ENCODE measurements at places on chromosomes 11 and 22.
A peak's percentile ranks its signal among the peaks of the same experiment; 100 is the strongest.

GRCh38 chr22:38601221-38601764, 31.3 kb upstream of the DMC1 start:
- no peak for DNase-seq

DNA sequence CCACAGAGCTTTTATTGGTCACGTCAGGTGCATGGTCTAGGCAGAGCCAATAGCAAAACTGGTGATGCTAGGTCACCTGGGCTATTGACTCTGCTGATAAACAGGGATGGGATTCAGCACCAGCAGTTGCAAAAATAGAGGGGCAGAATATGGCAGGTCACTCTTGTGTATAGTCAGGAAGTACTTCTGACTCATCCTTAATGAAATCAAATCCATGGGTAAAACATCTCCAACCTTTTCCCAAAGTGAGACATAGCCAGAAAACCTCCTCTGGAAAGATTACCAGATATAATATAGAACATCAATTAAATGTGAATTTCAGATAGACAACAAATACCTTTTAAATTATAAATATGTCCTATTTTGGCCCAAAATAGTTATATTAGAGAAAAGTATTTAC, 383.2 kb downstream of the METTL15 start:
- DNase-seq: no peak

GRCh38 chr11:34250211-34250610, 107.6 kb downstream of the ABTB2 start:
- DNase-seq: no peak

GRCh38 chr11:10623797-10624761, 55.6 kb upstream of the LYVE1 start:
- DNase-seq: peak; percentile 92

DNA sequence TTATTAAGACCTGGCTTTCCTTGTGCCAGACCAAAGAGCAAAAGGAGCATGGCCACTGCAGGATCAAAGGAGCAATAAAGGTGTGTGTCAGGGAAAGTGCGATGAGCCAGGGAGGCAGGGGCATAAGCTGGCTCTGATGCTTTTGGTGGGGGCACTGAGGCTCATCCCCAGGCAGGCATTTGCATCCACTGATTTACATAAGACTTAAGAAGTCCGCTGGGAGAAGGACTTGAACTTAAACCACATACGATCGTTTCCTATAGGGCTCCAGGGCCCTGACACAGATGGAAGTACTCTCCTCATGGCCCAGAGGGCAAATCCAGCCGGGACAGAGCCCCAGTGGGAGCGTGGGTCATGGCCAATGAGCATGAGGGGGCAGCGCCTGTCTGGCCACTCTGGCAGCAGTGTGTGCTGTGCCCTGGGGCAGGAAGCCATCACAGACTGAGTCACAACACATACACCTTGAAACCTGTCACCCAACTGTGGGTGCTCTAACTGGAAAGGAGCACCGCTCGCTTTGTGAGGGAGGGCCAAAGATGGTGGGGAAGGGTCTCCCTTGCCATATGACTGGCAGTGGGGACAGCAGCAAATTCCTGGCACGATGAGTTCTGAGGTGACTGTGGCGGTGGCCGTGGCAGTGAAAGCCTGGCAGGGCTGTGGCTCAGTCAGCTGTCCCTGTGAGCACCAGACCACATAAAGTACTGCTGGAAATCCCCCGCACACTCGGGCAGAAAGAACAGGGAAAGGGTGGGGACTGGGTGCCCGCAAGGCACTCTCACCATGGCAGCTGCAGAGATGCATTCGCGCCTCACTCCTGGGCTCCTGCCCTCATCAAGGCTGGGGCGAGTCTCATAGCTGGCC, 79.4 kb upstream of the LMO1 start:
- no peak for DNase-seq

- no peak for DNase-seq
These were observed 296.8 kb downstream of the RAB38 start for GRCh38 chr11:87878373-87878825.

DNA sequence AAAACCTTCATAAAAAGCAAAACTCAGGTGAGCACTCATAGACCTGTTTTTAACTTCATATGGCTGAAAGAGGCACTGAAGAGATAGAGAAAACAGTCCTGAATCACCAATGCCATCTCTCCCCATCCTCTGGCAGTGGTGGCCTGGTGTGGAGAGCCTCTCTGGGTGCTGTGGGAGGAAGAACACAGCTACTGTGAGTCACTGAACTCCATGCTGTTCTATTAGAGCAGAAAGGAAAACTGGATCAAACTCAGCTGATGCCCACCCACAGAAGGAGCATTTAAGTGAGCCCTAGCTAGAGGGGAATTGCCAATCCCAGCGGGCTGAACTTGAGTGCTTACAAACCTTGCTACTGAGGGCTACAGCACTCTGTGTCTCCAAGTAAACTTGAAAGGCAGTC, 115.3 kb upstream of the SESN3 start:
- no peak for DNase-seq

GRCh38 chr11:120805960-120806555, 217.8 kb upstream of the TBCEL start:
- peak; percentile 20 for DNase-seq

- no peak for DNase-seq
These were observed 23.1 kb downstream of the CSF2RB start for GRCh38 chr22:36936362-36937116.

- no peak for DNase-seq
These were observed 33.5 kb upstream of the CAT start for GRCh38 chr11:34405079-34405858.

DNA sequence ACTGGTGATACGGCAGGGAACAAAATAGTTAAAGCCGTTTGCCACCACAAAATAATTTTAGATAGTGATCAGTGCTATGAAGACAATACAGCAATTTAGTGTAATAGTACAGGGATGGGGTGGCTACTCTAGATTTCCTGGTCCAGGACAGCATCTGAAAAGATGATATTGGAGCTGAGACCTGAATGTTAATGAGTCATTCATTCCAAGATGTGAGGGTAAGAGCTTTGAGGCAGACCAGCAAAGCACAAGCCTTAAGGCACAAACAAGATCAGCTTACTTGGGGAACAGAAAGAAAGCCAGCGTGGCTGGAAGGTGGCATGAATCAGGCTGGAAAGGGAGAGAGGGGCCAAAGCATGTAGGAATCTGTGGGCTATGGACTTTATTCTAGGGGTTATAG, 132.3 kb downstream of the TRIM44 start:
- no peak for DNase-seq

DNA sequence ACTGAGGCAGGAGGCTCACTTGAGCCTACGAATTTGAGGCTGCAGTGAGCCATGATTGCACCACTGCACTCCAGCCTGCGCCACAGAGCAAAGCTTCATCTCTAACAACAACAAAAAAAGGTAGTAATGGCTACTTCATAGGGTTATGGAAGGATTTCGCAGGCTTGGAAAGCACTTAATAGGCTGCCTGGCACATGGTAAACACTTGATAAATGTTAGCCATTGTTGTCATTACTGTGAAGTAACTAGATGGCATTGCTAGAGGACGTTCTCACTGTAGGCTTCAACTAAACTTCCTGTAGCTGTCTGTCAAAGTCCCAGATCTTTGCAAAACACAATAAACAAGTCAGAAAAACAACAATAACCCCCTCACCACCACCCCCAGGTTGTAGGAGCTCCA, 357.2 kb upstream of the NARS2 start:
- peak; percentile 25 for DNase-seq

DNA sequence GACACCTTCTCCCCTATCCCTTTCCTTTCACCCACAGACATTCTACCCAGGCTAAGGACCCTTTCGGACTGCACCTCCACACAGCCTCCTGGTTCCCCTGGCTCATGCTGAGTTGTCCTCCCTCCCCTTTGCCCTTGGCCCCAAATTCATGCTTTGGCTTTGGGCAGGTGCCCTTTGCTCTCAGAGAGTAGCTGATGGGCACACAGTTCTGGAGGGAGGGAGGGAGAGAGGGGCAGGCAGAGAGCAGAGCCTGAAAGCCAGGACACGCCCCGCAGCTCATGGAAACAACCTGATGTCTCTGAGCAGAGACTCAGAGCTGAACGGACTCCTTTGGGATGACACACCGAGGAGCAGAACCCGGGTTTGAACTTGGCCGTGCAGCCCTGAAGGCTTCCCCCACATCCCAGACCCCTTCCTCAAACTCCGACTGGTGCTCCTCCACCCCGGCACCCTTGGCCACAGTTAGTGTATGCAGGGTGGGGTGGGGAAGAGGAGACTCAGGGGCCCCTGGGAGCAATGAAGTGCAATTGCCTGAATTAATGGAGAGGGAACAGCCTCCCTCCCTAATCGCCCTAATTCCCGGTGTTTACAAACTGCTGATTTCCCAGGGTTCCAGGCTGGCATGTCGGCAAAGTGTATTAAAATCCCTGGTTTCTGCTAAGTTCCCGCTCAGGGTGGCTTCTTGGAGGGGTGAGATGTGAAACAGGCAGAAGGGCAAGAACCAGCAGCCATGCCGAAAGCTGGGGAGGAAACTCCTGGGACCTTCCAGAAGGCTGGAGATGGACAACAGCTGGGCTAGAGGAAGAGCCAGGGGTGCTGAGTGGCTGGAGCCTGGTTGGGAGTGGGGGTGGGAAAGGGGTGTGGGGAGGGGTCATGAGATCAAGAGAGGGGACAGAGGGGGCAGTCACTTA, 71.2 kb upstream of the SHISAL1 start:
- no peak for DNase-seq

DNA sequence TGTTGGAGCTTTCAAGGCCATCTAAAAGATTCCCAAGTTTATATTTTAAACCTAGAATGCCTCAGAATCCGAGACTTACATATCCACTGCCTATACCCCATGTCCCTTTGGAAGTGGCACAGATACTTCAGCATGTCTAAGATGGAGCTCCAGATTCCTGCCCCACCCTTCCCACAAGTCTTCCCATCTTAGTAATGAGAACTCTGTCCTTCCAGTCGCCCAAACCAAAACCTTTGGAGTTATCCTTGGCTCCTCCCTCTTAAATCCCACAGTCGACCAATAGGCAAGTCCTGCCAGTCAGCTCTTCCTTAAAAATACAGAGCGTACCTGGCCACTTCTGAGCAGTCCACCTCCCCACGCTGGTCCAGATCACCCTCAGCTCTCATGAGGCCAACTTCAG, 4.3 kb downstream of the POLD4 start:
- no peak for DNase-seq

- DNase-seq: no peak
These were observed 423.2 kb downstream of the MN1 start for GRCh38 chr22:27378311-27378800.

DNA sequence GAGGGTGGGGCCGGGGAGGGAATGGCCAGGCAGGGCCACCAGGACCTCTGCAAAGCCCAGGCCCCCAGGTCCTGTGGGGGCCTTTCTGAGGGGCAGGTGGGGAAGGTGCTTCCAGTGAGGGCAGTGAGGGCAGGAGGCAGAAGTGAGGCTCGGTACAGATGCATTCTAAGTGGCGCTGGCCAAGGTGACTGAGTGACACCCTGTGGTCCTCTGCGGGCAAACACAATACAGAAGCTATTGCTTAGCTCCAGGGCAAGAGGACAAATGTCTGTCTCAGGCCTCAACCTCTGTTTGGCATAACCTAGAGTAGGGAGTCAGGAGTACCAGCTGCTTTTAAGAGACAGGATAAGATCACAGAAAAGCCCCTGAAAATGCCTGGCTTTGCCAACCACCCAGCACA, 31.3 kb downstream of the B3GAT1 start:
- no peak for DNase-seq

GRCh38 chr22:37639070-37639760, at the start of gene SH3BP1:
Gene SH3BP1 (plus strand): TSS chr22:37639669. CDS start chr22:37639788, 119 bp downstream.
- DNase-seq: no peak

- no peak for DNase-seq
These were observed 7.0 kb downstream of the FGF3 start for GRCh38 chr11:69812256-69812655.

GRCh38 chr11:94193288-94193687, 64.6 kb downstream of the PANX1 start:
- DNase-seq: no peak

DNA sequence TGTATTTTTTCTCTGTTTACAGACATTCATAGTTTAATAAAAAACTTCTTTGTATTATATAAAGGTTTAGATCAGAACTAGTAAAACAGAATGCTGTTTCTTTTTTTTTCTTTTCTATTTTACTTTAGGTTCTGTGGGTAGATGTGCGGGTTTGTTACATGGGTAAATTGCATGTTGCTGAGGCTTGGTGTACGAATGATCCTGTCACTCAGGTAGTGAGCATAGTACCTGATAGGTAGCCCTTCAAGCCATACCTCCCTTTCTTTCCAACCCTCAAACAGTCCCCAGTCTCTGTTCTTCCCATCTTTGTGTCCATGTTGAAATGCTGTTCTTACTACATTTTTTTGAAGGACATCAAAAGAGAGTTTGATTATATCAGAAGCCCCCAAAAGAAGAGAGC, 3.2 kb downstream of the ATM start:
- no peak for DNase-seq
